ENCODE measurements at places on chromosomes 7 and 10.

DNA sequence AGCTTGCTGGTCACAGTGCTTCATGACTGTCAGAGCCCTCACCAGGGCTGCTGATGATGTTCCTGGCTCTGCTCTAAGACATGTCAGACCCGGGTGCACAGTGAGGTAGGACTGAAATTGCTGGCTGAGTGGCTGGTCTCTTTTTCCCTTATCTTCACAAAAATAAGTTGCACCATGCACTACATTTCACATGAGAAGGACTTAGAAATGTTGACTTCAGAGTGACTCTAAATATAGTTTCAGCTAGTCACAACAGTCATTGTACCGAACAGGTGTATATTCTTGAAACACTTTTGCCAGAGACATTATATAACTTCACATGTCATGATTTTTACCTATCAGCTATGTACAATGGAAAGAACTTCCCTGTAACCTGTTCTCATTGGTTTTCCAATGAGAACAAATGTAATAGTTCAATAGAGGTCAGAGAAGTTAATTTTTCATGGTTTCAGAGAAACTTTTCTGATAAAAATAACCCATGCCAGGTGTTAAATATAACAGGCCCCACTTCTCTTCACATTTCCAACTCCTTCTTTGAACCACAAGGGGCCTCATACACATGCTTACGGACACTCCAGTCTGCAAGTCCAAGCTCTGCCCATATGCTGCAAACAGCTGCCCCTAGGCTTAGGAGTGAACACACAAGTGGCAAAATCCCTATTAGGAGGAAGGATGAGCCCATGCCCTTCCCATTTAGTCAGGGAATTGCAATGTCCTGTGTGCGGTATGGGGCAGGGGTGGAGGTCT, 115.6 kb downstream of the CDK6 start:
- DNase-seq = no peak

DNA sequence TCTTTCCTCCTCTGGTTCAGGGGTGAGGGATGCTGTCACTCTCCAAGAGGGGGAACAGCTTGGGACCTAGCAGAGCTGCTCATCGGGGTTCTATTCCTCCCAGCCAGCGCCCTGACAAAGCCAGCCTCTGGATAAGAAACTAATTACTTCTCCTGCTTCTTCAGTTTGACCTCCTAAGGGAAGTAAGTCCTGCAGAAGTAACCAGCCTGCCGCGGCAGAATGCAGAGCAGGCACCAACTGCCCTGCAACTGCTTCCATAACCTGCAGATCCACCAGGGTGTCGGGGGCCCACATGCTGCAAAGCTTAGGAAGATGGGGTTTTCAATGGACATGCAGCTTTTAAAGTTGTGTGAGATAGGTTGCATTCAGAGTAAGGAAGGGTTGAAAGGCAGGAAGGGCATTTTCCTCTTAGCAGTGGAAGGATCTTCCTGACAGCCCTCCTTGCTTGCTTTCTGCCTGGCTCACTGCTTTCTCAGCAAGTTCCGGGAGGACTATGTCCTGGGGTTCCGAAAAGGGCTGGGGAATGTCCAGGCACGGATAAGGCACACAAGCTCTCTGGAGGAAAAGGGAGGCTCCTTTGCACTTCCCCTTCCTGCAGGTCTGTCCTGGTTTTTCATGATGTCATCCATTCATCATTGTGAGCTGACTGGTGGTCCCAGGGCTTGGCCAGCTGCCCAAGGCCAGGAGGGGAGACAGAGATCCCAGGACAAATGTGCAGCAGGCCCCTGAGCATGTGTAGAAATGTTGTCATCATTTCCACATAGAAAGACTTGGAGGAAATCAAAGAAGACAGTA, 24.3 kb upstream of the CALU start:
- no peak for DNase-seq

GRCh38 chr7:47816647-47817046, 131.6 kb downstream of the PKD1L1 start:
- no peak for DNase-seq

- no peak for DNase-seq
These were observed 56.2 kb downstream of the ITGB1 start for GRCh38 chr10:32901815-32902214.

GRCh38 chr10:60476451-60476850, 86.8 kb upstream of the ANK3 start:
- no peak for DNase-seq

GRCh38 chr7:130838738-130839137, 104.7 kb upstream of the KLF14 start:
- DNase-seq = no peak

GRCh38 chr7:19899529-19899928, 126.1 kb upstream of the TMEM196 start:
- DNase-seq = no peak

DNA sequence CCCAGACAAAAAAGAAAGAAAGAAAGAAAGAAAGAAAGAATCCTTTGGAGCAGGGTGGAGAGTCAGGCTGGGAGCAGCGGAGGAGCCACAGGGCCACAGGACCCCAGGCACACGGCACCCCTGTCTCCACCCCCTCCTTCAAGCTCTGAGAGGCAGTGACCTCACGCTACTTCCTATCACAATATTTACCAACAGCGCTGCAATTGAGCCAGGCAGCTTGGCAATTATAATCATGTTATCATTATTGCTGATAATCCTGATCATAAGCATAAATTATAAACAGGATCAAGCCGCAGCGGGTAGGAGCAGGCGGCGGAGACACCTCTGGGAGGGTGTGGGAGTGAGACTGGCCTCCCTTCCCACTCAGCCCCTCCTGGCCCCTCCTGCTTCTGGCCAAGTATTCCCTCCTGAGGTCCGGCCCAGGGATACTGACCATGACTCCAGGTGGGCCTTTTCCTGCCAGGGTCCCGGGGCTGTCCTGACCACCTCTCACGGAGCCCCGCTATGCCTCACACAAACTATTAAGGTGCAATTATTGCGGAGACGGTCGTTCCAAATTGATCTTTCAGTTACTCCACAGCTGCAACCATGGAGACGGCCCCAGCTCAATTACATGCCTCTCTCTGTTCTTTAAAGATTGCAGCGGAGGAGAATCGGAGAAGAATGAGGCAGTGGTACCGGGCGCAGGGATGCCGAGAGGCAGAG, 10.0 kb upstream of the GTF2IRD1 start:
- DNase-seq = no peak

DNA sequence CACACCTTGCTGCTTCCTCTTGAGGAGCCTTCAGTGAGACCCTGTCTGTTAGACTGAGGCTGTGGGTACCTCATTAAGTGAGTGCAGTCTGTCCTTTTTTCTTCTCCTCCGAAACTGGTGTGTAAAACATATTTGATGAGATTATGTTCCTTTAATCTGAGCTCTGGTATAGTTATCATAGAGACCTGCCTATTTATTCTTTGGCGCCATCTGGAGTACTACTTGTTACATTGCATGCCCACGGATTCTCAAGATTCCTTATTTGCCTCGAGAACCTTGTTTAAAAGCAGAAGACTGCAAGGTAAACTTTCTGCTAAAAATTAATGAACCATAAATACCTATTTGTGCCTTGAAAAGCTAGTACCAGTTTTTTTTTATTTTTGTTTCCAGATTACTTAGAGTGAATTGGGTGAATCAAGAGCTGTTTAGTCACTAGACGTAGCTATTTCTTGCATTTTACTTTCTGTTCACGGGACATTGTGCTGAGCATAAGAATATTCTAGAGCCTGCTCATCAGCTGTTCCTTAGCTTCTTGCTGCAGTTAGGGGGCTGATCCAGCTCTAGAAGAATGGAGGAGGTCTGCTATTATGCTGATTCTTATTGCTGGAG, 16.9 kb upstream of the STMP1 start:
- no peak for DNase-seq

DNA sequence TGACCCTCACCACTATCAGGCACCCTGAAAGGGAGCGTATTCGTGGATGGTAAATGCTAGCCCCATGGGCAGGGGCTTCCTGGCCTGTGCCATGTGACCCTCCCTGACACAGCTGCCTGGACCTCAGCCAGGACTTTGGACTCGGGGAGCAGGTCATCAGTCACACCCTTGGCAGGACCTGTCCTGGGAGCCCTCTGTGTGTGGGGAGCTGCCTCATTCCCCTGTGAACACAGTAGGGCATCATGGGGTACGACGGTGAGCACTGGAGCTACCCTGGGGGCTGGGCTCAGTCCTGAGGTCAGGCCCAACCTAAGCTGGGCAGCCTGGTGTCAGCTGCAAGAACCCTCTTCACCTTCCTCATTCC, 129.3 kb upstream of the FAM20C start:
- DNase-seq = peak; percentile 34

GRCh38 chr10:28355376-28355775, 52.5 kb upstream of the MPP7 start:
- no peak for DNase-seq

- no peak for DNase-seq
These were observed 265.7 kb downstream of the SEMA3D start for GRCh38 chr7:84921154-84921553.

DNA sequence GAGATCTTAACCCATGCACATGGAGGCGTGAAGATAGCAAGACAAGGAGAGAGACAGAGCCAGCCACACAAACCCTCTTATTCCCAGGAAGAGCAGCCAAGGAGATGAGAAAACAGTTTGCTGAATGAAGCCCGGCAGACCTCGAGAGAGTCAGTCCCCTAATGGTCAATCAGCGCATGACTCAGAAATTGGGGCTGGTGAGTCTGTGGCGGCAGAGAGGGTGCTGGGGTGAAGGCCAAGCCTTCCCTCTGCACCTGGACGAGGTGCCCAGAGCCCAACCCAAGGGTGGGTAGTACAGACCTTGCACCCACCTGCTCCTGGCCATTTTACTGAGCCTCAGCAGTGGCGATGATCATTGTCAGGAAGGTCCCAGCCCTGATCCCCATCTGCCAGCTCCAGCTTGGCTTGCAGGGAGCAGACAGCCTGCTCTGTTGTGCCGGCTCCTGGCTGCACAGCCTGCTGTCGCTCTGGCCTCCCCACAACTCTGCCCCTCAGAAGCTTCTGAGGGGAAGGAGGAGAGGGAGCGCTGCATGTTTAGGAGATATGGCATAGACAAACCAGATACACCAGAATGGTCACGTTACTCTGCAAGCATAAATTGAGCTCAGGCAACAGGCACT, 256.6 kb downstream of the RPS24 start:
- no peak for DNase-seq

GRCh38 chr7:100369105-100369504, 4.2 kb upstream of the PILRA start:
- DNase-seq = no peak

GRCh38 chr7:156504006-156504405, 136.6 kb upstream of the RNF32 start:
- DNase-seq = no peak

DNA sequence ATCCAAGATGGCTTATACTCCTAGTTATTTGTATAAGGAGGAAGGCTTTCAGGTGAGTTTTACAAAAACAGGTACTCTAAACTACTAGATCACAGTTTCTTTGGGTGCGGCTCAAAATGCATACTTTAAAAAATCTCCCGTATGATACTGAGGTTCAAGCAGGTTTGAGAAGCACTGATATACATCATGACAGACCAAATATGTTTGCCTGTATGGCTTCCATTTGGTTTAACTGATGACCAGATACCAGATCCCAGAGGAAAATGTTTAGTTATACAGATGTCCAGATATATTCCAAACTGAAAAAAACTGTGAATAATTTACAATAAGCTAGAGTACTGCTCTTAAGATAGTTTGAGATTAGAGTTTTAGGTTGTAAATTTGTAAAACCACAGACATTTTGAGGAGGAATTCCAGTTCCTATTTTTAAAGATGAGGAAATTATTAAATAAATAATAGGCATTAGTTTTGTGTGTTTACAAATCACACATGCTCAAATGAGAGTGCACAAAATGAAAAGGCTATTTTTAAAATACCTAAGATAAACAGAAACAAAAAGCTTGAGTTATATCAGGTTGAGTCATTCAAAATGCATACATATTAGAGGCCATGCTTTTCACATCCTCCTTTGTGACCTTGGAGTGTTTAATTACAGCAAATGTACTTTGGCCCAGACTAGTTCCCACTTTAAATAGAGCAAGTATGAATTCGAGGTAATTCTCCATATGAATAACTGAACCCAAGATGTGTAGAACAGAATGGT, 60.5 kb downstream of the SEMA3C start:
- no peak for DNase-seq

- no peak for DNase-seq
These were observed at the start of gene GOLGA7B for GRCh38 chr10:97849687-97850402. GOLGA7B (plus strand) TSS chr10:97849843; CDS start chr10:97850304, 461 bp downstream.

All from ovary (tissue), 10 donors.